ENCODE measurements at places on chromosomes 13 and 19. TPM values are rescaled to one million over a fixed set of nuclear protein-coding genes. Genes with fewer than 3 reads are reported as not detected.
A peak's percentile ranks its signal among the peaks of the same experiment; 100 is the strongest.

DNA sequence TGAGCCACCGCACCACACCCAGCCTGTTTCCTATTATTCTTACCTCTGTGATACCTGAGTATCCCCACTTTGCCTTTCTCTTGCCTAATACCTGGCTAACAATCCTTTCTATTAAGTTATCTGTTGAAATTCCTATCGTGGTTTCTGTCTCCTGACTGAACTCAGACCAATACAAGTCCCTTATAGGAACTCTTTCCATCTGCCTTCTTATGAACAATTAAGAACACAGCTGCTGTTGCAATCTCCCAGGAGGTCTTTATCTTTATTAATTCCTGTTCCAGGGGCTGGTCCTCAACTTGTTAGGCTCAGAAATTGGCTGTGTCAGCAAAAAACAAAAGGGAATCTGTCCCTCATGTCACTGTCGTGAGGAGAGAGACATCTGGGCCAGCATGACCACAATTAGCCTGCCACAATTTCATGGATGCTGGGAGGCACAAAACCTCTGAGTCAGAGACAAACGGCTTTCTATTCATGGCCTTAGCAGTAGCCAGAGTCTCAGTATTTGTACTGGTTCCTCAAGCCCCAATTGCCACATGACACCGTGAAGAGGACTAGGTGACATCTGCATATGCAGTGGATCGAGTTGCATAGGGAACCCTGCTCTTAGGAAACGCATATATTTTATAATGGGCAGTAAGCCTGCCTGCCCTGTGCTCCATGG, 58.2 kb downstream of the NUFIP1 start:
- DNase-seq = peak; percentile 76
- H3K27me3 ChIP-seq = no peaks in the 10 kb centered on the region
- H3K4me3 ChIP-seq = no peak overlapping the region

DNA sequence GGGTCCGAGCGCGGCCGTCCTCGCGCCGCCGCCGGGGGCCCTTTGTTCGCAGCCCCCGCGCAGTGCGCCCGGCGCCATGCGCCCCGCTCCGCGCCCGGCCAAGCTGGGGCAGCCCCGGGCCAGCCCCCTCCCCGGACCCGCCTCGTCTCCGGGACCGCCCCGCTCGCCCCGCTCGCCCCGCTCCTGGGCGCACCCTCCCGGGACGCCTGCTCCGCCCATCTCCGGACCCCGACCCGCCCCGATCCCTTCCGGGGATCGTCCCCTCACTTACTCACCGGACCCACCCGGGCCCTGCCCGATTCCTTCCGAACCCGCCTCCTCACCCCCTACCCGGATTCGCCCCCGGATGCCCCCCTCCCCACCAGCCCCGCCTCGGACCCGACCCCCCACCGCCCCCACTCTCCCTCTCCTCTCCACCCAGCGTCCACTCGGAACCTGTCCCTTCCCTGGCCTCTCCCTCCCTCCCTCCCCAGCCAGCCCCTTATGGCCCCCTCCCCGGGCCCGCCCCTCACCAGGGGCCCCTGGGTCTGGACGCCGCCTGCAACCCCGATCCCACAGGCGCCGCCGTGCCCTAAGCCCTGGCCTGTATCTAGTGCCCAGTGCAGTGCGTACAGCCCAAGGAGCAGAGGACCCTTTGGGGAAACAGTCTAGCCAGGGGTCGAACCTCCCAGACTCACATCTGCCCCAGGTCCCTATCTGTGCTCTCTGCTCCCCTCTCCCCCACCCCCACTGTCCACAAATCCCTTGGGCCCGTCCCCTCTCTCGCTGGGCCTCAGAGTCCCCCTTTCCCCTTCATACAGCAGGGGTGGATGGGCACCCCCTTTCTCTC, at the start of gene CPAMD8:
Gene CPAMD8, minus strand, starts transcription at position 105 of the 829 bp plus-strand sequence. CDS start 168 bp downstream, outside the sequence.
- H3K4me3 ChIP-seq = peak within 1 kb of the TSS; percentile 49
- no peaks in the 10 kb centered on the region for H3K4me1 ChIP-seq
- H3K27me3 ChIP-seq = peaks cover 51% of the 10 kb centered on the region
- H3K36me3 ChIP-seq = no peaks in the 10 kb centered on the region

- DNase-seq = no peak
- no peak overlapping the region for H3K4me3 ChIP-seq
- H3K4me1 ChIP-seq = no peaks in the 10 kb centered on the region
- no peaks in the 10 kb centered on the region for H3K36me3 ChIP-seq
- H3K27ac ChIP-seq = no peak overlapping the region
Measured at GRCh38 chr13:21884299-21884909, 213.5 kb downstream of the FGF9 start.

MTUS2 gene
- total RNA-seq = not detected

ADGRE3 gene
- total RNA-seq = not detected

GRCh38 chr19:33064792-33065550, at the start of gene RHPN2:
RHPN2 (minus strand) TSS chr19:33064888; CDS start chr19:33064852, 36 bp downstream.
- DNase-seq = no peak
- H3K27ac ChIP-seq = no peak within 1 kb of the TSS
- no peaks in the 10 kb centered on the region for H3K36me3 ChIP-seq
- peak within 1 kb of the TSS; percentile 43 for H3K4me3 ChIP-seq
- peaks cover 35% of the 10 kb centered on the region for H3K27me3 ChIP-seq
- no peaks in the 10 kb centered on the region for H3K4me1 ChIP-seq

DNA sequence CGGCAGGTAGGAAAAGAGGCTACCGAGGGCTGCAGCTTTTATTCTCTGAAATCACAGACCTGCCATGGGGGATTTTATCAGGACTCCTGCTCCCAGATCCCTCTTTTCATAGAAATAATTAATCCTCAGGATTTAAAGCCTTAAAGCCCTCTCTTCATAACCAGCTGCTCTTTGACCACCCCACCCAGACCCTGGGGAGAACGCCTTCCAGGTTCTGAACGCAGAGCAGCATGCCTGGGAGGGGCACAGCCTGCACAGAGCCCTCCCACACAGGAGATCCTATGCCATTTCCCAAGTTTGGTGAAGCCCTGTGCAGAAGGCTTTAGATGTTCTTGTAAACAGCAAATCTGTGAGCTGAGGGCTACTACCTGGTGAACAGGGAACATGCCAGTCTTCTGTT, 91.1 kb downstream of the STOML3 start:
- no peaks in the 10 kb centered on the region for H3K36me3 ChIP-seq
- DNase-seq = no peak
- no peak overlapping the region for H3K27ac ChIP-seq
- no peaks in the 10 kb centered on the region for H3K27me3 ChIP-seq
- no peak overlapping the region for H3K4me3 ChIP-seq

- no peaks in the 10 kb centered on the region for H3K27me3 ChIP-seq
- H3K4me1 ChIP-seq = no peaks in the 10 kb centered on the region
- H3K4me3 ChIP-seq = no peak overlapping the region
- no peak overlapping the region for H3K27ac ChIP-seq
- peaks cover 80% of the 10 kb centered on the region for H3K36me3 ChIP-seq
Measured at GRCh38 chr19:48918801-48919247, 14.7 kb upstream of the DHDH start.

DNA sequence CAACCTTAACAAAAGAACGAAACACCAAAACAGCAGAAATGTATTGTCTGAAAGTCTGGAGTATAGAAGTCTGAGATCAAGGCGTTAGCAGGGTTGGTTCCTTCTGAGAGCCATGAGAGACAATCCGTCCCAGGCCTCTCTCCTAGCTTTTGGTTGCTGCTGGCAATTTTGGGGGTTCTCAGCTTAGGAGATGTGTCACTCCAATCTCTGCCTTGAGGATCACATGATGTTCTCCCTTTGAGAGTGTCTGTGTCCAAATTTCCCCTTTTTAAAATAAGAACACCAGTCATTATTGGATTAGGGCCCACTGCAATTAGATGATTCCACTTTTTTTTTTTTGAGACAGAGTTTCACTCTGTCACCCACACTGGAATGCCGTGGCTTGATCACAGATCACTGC, 10.1 kb downstream of the KCNN1 start:
- no peak for DNase-seq
- H3K27me3 ChIP-seq = peaks cover 6% of the 10 kb centered on the region
- no peak overlapping the region for H3K4me3 ChIP-seq

DNA sequence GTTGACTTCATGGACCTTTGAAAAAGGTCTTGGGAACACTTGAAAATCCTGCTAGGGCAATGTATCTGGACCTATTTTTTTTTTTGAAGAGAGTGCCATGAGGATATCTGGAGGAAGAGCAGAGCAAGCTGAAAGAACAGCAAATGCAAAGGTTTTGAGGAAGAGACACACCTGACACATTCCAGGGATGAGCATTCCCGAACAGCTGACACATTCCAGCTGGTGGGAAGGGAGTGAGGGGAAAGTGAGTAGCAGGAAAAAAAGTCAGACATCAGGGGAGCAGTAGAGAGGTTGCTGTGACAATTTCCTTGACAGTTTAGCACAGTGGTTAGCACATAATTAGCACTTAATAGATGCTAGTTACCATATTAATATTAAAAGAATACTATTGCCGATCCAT, 14.7 kb downstream of the DGKH start:
- H3K4me1 ChIP-seq = no peaks in the 10 kb centered on the region
- no peak for DNase-seq
- H3K27me3 ChIP-seq = no peaks in the 10 kb centered on the region
- H3K27ac ChIP-seq = no peak overlapping the region
- H3K36me3 ChIP-seq = no peaks in the 10 kb centered on the region

GRCh38 chr13:77339408-77339807, 12.5 kb upstream of the MYCBP2 start:
- H3K36me3 ChIP-seq = no peaks in the 10 kb centered on the region
- H3K27me3 ChIP-seq = no peaks in the 10 kb centered on the region
- H3K4me1 ChIP-seq = no peaks in the 10 kb centered on the region
- H3K4me3 ChIP-seq = no peak overlapping the region
- DNase-seq = no peak
- no peak overlapping the region for H3K27ac ChIP-seq

DNA sequence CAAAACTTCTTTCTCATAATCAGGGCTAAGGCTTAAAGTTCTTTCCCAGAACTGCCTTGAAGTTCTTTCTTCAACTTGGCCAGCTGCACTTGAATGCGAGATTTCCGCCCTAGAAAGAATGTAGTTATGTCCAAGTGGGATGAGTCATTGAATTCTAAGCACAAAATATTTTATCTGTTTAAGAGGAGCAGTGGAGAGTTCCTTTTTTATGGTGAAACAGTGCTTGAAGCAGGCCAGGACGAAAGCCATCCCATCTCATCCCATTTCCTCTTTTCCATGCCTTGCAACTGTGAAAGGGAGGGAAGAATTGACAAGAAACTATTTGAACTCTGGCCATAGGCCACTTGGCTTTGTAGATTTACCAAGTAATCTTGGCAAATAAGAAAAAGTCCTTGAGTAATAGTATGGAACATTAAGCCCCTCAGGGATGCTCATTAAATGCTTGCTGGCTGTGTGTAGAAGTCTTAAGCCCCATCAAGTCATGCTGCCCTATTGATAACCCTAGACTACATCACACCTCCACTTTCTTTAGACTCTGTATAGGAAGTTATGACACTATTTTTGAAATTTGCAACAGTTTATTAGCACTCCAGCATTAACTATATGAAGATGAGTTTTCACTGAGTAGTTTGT, 174.5 kb downstream of the KCTD12 start:
- H3K4me1 ChIP-seq = peaks cover 9% of the 10 kb centered on the region
- no peak overlapping the region for H3K4me3 ChIP-seq
- no peaks in the 10 kb centered on the region for H3K27me3 ChIP-seq
- no peak overlapping the region for H3K27ac ChIP-seq

DNA sequence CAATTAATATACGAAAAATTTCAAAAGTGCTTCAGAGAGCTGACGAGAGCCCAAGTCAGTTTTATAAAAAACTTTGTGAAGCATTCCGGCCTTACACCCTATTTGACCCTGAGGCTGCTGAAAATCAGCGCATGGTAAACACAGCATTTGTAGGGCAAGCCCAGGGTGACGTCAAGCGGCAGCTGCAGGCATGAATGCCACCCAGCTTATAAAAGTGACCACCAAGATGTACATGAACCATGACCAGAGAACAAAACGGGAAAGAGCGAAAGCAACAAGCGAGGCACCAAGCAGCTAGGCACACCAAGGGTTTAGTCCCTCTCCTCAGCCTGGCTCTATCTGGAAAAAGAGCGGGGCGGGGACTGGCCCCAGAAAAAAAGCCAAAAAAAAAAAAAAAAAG, 6.0 kb downstream of the SIGLEC11 start:
- H3K27ac ChIP-seq = no peak overlapping the region
- no peaks in the 10 kb centered on the region for H3K27me3 ChIP-seq
- no peak overlapping the region for H3K4me3 ChIP-seq
- no peak for DNase-seq
- H3K4me1 ChIP-seq = no peaks in the 10 kb centered on the region

SBSN gene
- not detected for total RNA-seq

DNA sequence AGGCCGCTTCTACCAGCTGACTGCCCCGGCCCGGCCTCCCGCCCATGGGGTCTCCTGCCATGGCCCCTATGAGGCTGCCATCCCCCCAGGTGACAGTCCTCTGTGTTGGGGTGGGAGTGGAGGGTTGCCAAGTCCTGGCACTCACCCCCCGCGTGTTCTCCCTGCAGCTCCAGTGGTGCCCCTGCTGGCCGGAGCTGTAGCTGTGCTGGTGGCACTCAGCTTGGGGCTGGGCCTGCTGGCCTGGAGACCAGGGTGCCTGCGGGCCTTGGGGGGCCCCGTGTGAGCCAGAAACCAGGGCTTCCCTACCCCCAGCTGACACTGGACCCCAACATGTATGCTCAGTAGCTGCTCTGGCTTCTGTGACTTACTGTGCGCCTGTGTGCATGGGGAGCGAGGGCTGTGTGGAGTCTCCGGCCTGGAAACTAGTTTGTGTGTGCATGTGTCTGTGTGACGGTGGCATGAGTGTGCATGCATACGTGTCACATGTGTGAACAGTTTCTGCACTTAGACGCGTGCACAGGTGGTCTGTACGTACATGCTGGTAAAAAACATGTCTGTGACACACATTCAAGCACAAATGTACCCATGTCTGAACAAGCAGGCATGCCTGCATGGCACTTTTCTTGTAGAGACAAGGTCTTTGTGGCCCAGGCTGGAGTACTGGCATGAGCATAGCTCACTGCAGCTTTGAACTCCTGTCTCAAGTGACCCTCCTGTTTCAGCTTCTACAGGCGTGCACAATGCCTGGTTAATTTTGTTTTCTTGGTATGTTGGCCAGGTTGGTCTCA, 4.9 kb downstream of the ACP4 start:
- H3K36me3 ChIP-seq = peaks cover 25% of the 10 kb centered on the region
- H3K4me3 ChIP-seq = no peak overlapping the region
- H3K27ac ChIP-seq = no peak overlapping the region
- DNase-seq = no peak
- H3K27me3 ChIP-seq = no peaks in the 10 kb centered on the region

GFY gene
- not detected for total RNA-seq

DNA sequence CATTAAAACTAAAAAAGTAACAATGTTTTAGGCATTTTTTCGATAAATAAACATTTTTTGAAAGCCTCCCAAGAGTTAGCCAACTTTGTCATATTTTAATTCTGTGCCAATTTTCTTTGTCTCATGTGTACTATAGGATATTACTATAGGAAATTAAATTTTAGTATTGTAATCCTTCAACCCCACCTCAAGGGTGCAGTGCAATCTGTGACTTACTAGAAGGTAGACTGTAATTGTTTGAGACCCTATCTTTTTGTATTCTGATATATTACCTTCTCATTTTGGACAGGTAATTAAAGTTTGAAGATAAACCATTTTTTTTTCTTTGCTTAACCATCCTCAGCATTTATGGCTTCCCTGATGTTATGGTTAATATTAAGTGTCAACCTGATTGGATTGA, 457.8 kb downstream of the PCDH20 start:
- H3K36me3 ChIP-seq = no peaks in the 10 kb centered on the region
- H3K4me3 ChIP-seq = no peak overlapping the region
- H3K4me1 ChIP-seq = no peaks in the 10 kb centered on the region
- H3K27ac ChIP-seq = no peak overlapping the region
- H3K27me3 ChIP-seq = no peaks in the 10 kb centered on the region

FGF9 gene
- 0.38 TPM for total RNA-seq

- H3K36me3 ChIP-seq = peaks cover 86% of the 10 kb centered on the region
- no peaks in the 10 kb centered on the region for H3K4me1 ChIP-seq
- no peak for DNase-seq
- H3K27ac ChIP-seq = no peak overlapping the region
- no peaks in the 10 kb centered on the region for H3K27me3 ChIP-seq
Measured at GRCh38 chr19:12272980-12273901, 21.4 kb downstream of the ZNF44 start.

Measured in gastrocnemius medialis (tissue), 4 donors.